ENCODE measurements at places on chromosomes 5 and 9.

DNA sequence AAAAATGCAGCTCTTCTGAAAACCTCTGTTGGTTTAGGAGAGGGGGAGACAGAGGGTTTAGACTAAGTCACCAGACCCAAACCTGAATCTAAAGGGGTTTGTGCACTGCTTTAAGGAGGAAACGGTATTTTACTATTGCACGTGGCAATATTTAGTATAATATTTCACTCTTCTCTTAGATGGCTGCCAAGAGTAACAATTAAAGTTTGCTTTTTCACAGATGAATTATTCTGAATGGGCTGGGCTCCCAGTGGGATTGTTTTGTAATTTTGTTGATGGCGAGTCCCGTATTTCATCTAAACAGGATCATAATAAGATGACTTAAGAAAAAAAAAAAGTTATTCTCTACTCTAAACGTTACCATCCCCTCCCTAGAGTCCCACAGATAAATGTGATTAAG lies 245.4 kb downstream of the PCSK5 start:
- no peak for DNase-seq

- no peak for DNase-seq
These were observed 55.2 kb downstream of the FBXL7 start for GRCh38 chr5:15555176-15555575.

GRCh38 chr9:88529496-88529895 lies 5.5 kb upstream of the NXNL2 start:
- DNase-seq: no peak

- DNase-seq: no peak
These were observed 433.6 kb downstream of the PIK3R1 start for GRCh38 chr5:68648944-68649857.

DNA sequence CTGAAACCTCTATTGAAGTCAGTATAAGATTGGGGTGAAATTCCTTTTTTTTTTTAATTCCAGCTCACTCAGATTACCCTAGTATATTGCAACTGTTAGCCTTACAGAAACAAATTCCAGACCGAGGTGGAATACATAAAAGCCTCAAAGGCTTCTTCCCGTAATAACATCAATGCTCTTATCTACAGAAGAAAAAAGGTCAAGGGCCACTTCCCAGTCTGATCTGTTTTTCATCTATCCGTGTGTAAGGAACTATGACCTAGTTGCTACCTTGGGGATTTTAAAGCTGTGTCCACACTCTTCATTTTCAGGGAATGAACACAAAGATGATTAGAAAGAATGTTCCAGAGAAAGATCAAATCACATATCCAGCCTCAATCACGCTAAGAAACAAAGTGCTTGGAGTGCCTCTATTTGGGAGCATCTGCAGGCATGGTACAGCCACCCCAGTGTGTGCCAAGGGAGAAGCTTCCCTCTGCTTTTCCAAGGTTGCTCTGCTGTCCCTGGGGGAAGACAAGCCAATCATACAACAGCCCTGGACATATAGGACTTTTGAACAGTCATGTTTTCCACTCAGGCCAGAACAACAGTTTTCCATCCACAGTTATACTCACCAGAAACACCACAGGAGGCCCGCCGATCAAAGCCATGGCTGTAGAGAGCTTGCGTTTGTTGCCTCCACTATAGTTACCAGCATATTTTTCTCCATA lies 23.5 kb downstream of the NIPSNAP3B start:
- no peak for DNase-seq

Data from naive thymus-derived CD8-positive, alpha-beta T cell (primary cell).